Activated CD4-positive, alpha-beta memory T cell treated with anti-CD3 and anti-CD28 coated beads, Interleukin-2, amount 10 ng/mL, durations not matched to agents 7 days and 5 days (primary cell): ENCODE measurements at places on chromosomes 1 and 21. TPM values are rescaled to one million over a fixed set of nuclear protein-coding genes. Genes with fewer than 3 reads are reported as not detected.

DNA sequence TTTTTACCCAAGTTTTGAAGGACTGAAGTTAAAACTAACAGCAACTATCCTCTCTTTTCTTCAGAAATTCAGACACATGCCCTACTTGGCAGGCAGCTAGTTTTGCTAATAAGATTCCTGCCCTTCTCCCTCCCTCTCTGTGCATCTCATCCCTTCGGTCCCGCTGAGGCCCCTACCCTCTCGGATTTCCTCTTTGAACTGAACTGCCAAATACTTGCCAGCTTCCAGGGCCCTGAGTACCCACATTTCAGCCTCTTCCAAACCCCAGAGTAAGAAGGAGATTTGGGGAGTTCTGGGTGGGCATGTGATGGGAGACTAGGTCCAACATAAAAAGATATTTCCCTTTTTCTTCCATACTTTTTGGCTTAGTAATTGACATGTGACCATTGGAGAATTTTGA is 116.5 kb upstream of the JUN start:
- DNase-seq = no peak

The ANGPTL7 gene
- total RNA-seq = not detected

DNA sequence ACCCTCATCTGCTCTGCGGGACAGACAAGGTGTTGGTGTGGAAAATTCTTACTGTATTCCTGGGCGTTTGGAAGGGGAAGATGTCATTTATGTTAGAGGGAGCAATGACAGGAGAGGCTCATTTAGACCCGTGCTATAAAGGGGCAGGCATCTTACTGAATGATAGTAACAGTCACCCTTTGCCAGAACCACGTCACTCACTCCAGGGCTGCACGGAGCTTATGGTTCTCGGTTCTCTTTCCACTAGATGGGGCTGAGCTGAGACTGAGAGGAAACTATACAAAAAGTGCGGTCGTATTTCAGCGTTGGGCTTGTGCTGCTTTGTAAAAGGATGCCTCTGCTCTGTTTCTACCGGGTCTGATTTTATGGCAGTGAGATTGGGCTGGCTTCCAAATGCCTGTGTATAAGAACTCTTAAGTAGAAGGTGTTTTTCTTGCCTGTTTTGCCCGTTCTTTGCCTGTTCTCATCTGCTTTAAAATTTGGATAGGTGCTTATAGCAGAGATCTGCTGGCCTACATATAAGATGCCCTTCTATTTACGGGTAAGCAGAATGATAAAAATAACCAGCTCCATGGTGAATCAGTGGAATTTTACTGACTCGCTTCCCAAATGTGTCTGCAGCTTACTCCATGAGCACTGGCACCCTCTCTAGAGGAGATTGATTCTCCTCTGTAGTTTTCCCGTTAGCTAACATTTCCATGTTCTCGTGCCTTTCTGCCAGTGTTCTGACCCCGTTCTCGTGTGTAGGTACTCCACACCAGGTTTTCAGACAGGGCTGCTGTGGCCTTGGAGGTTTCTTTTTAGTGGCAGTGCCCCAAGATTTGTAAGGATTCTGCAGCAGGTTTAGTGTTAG is 55.9 kb downstream of the MRPS6 start:
- peak; percentile 56 for DNase-seq

GRCh38 chr1:221740369-221740992 is 1.4 kb downstream of the DUSP10 start:
- no peak for DNase-seq

The SMCP gene
- total RNA-seq = not detected

- no peak for DNase-seq
Observed at GRCh38 chr1:1763657-1764621, 14.3 kb downstream of the NADK start.

DNA sequence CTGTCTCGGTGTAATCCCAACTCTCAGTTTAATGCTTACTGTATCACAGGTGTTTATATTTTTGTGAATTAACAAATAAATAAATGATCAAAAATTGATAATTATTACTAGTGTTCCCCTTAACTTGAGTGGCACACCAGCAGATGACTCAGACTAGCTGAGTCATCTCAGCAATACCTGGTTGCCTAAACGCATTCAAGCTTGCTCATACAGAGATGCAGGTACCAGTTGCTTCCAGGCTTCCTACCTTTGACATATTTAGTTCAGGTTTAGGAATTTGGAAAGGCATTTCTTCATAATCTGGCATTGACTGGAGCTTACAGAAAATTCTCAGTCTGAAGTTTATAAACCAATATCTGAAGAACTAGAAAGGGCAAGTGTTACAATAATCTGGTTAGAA is 78.9 kb upstream of the LMO4 start:
- DNase-seq = no peak
